ENCODE measurements at places on chromosomes 13 and 19.

- no peak for DNase-seq
Measured at GRCh38 chr13:49499889-49500660, 4.3 kb downstream of the PHF11 start.

DNA sequence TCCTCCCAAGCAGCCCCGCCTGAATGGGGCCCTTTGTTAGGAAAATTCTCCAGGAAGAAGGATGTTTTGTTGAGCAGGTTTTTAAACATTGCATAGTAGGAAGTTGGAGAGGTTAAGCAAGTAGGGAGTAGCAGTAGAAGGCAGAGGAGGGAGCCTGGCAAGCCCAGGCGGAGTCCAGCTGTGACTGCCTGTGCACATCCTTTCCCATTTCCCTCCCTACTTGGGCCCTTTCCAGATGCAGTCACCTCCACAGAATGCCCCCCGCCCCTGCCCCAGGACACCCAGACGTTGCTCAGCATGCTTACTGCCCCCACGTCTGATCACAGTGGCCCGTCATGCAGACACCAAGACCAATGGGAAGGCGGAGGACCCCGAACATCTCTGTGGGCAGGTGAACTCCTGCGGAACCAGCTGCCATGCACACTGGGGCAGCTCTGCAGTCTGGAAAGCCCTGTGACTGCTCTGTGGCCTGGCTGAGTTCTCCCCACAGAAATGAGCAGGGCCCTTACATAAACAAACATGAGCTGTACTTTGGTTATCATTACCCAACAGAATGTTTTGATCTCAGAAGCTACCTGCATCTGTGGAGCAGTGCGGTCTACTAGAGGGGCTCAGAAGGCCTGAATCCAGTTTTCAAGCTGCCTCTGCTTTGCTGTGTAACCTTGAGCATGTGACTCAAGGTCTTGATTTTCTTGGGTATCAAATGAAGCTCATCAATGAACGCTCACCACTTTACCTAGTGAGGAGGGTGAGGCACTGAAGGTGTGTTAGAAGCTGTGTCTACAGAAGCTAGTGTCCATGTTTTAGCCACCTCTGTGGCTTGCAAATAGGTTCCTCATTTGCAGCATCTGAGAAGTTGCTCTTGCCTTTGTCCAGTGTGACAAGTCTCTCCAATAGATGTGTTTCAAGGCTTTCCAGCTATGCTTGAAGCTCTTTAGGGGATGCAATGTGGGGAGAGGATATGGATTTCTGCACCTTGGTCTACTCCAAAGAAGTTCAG lies 84.2 kb downstream of the TNFRSF19 start:
- no peak for DNase-seq

DNA sequence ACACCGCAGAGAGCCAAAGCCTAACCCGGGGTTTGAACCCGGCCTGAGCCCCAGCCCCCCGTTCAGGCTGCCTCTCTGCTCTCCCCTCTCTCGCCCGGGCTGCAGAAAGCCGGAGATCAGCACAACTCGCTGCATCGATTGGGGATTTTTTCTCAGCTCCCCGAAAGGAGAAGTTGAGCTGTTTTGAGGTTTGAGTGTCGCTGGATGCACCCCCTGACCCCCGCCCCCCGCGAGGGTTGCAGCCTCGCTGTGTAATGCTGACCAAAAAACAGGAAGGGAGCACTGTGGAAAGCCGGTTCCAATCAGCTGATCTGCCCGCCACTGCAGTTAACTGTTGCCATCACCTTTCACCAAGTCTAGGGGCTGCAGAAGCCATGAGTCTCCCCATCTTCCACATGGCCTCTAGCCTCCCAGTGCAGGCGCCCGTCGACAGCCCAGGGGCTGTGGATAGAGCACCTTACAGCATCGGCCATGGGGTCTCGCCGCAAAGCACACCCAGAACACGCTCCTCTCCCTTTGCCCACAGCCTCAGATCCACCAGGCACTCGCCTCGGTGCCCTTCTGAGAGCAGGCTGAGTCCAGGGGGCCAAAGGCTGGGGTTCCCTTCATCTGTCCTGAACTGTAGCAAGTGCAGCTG lies 34.5 kb downstream of the MYO9B start:
- DNase-seq, result no peak

DNA sequence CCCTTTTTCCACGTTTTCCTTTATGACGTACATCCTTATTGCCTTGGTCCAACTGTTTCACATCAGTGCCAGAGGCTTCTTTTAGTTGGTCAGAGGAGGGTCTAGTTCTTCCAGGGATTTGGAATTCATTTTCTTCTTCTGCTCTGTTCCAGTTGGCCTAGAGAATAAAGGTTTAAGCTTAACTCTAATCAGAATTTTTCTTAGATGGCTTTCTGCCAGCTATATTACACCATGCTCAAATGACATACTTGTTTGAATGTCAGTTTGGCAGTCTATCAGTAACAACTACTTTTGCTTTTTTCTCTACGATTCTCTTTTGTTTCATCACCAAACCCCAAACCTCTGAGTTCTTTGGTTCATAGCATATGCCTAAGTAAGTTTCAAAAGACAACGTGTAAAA lies 16.8 kb downstream of the SPART start:
- DNase-seq, result no peak

- no peak for DNase-seq
Measured at GRCh38 chr13:74597526-74597925, 463.3 kb upstream of the KLF12 start.

DNA sequence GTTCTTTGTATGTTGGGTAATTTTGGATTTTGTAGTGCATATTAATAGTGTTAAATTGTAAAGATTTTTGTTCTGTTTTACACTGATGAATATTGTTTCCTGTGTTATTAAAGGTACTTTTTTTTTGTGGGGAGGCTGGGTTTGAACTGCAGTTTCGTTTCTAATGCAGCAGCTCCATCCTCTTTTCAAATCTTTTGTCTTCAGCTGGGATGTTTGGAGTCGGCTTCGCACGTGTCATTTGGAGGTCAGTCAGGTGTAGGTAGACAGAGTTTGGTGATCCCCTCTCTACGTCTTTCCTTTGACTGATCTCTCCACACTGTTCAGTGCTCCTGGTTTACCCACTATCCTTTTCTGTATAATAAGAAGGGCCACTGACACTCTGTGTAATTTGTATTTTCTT lies 30.3 kb downstream of the TDRD3 start:
- no peak for DNase-seq

DNA sequence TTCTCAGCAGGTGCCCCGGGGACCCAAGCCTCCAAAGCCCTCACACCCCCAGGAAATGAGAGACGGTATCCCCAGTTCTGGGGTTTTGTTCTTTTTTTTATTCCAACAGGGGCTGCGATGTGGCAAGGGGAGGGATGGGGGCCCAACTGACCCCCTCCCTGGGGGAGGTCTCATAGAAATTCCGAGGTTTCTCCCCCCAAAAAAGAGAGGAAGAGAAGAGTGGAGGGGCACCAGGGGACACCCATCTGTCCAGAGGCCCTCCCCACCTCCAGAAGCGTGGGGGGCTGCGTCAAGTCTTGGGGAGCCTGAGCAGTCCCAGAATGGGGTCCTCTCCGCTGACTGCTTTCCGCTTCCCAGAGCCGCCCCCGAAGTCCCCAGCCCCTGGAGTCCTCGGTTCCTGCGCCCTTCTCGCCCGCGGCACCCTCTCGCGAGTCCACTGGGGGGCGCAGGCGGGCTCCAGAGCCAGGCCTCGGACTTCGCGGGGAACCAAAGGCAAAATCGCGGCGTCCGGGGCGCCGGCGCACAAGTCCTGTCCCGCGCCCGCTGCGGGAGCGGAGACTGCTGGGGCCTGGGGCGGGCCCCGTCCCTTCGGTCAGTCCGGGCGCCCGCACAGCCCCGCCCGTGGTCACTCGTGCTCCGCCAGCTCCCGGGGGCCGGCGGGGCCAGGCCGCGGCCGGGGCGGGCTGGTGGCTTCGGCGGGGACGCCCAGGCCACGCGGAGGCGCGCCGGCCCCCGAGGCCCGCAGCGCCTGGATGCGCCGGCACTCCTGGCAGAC lies 4.4 kb upstream of the ATP1A3 start:
- DNase-seq, result no peak

- no peak for DNase-seq
Measured at GRCh38 chr13:37225414-37226070, 120.1 kb upstream of the CSNK1A1L start.

DNA sequence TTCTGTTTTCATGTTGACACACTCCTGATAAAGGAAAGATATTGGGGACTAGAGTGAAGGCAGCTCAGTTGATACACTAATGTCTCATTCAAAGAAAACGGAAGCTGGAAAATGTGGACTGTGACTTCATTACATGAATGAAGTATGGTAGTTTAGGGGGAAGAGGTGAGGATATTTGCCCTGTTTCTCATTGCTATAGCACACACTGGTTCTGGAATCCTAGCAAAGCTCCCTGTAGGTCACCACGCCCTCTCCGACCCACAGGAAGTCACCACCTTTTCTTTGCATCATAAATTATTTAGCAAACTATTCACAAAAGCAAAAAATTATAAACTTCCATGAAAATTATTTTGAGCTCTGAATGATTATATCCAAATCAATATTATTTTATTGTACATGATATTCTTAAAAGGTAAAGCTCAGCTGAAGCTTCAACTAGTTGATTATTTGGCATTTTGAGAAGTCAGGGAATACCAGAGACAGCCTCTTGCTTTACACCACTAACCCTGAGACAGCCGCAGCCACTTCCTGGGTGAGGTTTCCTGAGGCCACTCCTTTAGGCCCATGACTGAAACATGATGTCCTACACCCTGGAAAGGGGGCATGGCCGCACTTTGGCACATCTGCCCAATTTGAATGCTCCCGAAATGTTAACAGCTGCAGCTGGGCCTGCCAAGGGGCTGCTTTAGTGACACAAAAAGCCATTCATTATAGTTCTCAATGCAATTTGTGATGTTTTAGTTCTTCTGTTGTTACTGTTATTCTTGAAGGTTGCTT lies 50.0 kb upstream of the WDFY2 start:
- no peak for DNase-seq

- DNase-seq, result no peak
Measured at GRCh38 chr13:113589961-113590339, 5.4 kb downstream of the TFDP1 start.

GRCh38 chr13:83780227-83780626 lies 102.0 kb downstream of the SLITRK1 start:
- no peak for DNase-seq

GRCh38 chr19:53432088-53432661 lies 391 bp downstream of the ZNF761 start:
- DNase-seq, result no peak

DNA sequence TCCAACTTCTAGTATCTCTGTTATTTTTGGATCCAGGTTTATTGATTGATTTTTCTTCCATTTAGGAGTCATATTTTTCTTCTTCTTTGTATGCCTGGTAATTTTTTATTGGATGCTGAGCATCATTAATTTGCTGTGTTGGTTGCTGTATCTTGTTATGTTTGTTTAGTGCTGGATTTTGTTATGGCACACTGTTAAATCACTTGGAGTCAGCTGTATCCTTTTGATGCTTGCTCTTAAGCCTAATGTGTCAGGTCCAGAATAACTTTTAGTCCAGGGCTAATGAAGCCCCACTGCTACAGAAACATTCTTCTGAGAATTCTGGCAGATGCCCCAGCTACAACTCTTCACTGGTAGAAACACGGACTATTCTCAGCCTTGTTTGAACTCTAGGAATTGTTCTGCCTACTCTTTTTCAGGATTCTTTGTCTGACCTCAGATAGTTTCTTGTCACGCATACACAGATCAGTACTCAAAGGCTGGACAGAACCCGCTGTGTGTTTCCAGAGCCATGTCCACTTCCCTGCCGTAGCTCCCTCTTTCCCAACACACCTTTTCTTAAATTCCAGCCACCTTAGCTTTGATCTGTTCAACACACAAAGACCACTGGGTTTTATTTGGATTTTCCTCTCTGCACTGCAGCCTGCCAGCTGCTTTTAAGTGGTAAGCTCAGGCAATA lies 137.1 kb upstream of the WASF3 start:
- DNase-seq, result no peak

DNA sequence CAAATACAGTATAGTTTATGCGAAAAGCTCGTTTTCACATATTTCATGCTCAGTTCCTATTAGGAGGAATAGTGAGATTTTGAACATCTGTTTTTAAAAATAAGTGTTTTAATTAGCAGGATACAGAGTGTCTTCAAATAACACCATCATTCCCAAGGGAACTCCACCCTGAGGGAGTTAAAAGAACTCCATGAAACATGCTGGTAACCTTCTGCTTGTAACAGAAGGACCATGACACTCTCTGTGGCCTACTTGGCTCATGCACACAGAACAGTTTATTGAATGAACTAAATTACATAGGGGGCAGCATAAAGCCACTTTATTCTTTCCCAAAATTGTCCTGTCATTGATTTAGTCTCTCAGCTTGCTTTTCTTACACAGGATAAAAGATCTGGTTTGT lies 809.5 kb upstream of the SLITRK6 start:
- DNase-seq, result no peak
